ENCODE measurements at places on chromosomes 16 and 17.

DNA sequence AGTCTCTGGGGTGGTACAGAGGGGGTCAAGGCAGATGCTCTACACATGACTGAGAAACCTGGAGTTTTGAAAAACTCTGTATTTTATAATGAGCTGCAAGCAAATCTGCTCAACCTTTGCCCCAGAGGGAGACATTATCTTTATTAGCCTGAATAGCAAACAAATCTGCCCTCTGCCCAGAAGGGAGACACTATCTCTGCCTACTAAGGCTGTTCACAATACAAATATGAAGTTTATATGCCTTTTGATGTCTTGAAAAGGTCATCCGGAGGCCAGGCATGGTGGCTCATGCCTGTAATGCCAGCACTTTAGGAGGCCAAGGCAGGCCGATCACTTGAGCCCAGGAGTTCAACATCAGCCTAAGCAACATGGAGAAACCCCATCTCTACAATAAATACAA, 11.0 kb upstream of the XYLT1 start:
- no peak for DNase-seq

DNA sequence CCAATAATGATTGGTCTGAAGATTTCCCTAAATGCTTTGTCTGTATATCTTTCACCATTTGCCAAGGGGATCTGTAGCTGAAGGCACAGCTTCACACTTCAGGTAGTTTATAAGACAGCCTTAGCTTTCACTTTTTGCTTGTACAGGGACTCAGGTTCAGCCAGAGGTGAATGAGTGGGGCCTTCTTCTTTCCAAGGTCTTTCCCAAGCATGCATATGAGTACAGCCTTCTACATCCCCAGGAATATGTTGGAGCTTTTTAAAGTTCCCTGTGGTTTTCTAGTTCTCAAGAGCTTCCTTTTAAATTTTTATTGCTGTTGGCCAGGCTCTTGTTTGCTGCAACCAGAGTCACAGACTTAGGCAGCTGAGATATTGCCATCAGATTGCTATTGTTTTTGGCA, 17.9 kb upstream of the SPDYE4 start:
- DNase-seq = no peak

DNA sequence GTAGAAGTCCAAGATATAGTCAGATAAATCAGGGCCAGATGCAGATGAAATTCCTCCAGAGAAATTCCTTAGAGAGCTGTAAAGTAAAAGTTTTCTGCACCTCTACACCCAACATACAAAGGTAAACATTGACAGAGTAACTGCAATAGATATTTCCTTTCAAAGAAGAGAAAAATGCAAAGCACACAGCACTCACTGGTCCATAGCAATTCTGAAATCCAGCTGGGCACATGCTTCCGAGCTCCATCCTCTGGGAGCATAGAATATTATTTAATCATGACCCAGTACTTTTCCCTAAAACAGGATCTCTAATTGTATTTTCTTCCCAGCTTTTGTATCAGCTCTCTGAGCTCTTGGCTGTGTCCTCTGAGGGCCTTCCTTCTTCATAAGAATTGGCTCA, 239.5 kb upstream of the IRX3 start:
- no peak for DNase-seq

- DNase-seq = no peak
These were observed 45.8 kb downstream of the LCMT1 start for GRCh38 chr16:25157271-25157875.

- DNase-seq = no peak
These were observed 1.5 kb upstream of the PCYT2 start for GRCh38 chr17:81912441-81913309.

- no peak for DNase-seq
These were observed 34.9 kb downstream of the GTF3C1 start for GRCh38 chr16:27514806-27515205.

DNA sequence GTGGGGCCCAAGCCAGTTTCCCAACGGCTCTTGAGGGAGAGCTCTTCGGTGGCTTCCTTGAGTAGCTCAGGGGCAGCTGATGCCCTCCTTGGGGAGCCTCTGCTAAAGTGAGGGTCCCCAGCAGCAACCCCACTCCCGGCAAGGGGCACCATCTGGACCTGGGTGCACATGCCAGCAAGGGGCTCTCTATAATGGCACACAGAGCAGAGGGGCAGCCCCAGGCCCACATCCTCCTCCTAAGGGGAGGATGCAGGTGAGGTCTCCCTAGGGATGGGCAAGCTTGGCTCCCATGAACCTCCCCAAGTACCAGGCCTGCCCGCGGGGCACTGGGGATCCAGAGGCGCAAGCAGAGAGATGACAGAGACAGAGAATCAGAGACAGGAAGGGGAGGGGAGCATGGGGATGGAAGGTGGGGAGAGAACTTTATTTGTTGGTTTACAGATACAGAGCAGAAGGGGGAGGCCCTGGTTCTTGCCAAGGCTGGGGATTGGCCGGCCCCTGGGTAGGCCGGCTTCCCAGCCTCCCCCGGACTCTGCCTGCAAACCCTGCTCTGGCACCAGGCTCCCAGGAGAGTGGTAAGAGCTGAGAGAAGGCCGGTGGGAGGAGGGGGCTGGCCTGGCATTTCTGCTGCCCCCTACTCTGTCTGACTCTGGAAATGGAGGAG, 61.4 kb downstream of the SRCIN1 start:
- no peak for DNase-seq

GRCh38 chr16:14559809-14560241, 70.2 kb downstream of the PARN start:
- no peak for DNase-seq

DNA sequence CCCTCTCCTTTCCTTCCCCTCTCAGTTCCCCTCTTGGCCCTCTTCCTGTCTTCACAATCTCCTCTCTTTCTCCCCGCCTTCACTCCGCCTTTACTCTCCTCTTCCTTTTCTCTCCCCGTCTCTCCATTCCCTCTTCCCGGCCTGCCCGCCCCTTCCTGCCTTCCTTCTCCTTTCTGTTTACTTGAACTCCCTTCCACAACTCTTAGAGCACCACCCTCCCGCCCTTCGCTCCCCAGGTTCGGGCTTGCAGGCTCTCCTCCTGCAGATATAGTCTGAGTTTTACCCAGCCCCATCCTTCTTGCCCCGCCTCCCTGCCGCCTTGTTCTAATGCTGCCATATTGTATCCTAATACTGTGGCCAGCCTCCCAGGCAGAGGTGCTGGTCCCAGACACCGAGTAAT, 201.5 kb upstream of the N4BP1 start:
- DNase-seq = no peak

GRCh38 chr17:21240369-21241055, 12.7 kb downstream of the NATD1 start:
- DNase-seq = no peak

- DNase-seq = no peak
These were observed 111.7 kb upstream of the COX10 start for GRCh38 chr17:13957636-13958035.

GRCh38 chr17:49022391-49022941, 25.3 kb downstream of the IGF2BP1 start:
- no peak for DNase-seq

DNA sequence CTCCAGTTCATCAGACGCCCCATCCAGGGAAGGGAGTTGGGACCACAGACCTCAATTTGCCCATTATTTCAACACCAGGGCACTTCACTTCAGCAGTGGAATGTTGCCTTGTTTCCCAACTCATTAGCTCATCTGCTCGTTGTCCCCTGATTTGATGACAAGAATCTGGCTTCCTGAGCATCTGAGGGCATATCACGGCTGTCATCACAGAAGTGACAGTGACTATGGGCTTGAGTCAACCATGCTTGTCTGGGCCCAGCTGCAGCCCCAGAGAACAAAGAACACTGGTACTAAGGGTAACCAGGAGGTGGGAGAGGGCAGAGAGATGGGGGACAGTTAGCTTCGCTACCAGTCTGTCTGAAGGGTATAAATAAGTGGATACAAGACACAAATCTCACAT, 266.0 kb upstream of the SDK2 start:
- no peak for DNase-seq

DNA sequence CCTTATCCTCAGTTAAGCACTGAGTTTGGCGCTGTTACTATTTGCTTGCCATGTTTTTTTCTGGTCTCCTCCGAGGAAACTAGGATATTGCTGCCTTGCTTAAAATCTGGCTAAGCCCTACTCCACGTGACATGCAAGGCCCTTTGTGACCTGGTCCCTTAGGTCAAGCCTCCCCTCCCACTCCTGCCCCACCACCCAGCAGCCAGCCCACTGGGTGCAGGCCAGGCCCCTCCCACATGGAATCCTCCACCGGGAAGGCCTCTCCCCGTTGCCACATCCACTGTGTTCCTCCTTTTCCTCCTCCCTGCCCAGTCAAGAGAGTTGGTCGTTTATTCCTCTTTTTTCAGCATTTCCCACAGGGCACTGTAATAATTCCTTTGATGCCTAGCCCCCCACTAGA, 16.2 kb downstream of the PSMD3 start:
- no peak for DNase-seq

DNA sequence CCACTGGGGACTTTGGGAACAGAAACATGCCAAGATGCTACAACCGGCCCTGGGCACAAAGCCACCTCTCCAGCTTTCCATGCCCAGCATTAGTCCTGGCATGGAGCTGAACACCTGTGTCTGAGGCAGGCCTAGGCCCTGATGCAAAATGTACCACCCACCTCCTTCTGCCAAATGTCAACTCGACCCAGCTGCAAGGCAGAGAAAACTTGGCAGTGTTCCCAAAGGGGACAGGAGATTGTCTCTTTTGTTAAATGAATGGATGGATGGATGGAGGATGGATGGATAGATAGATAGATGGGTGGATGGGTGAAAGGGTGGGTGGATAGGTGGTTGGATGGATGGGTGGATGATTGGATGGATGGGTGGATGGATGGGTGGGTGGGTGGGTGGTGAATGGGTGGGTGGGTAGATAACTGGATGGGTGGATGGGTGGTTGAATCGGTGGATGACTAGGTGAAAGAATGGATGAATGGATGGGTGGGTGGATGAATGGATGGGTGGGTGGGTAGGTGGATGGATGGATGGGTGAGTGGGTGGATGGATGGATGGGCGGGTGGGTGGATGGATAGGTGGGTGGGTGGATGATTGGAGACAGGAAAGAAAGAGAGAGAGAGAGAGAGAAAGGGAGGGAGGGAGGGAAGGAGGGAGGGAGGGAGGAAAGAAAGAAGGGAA, 73.4 kb upstream of the TNRC6C start:
- no peak for DNase-seq

DNA sequence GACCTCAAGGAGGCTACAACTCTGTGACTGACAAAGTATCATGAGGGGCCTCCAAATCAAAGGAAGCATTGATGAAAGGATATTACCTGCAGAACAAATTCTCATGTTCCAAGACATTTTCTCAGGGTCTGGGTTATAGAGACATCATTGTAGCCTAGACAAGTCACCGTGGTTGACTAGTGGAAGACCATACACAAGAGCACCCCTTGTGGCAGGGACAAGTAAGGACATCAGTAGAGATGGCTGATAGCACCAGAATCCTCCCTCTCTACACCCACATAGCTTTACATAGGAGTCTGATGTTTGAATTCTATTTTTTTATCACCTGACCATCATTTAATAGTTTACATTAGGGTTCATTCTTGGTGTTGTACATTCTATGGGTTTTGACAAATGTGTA, 32.5 kb upstream of the CDH8 start:
- DNase-seq = no peak

- DNase-seq = no peak
These were observed 7.7 kb upstream of the ARHGAP23 start for GRCh38 chr17:38420518-38420917.

GRCh38 chr17:34757106-34757505, 177.7 kb downstream of the TMEM132E start:
- no peak for DNase-seq

DNA sequence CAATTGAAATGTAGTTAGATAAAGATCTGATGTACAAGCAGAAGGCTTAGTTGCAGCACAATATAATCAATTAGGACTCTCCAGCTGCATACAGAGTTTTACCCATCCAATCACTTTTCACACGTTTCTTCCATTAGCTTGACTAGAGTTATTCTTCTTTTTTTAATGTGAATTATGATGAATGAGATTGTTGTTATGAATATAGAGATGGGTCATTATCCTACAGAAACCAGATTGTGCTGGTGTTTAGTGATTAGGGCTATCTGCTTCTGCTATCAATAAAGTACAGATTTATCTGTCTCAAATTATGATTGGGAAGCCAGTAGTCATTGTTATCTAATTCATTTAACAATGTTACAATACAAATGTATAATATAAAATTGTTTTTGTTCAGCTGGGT, 221.4 kb upstream of the TBX2 start:
- DNase-seq = no peak

GRCh38 chr17:70100983-70101382, 26.0 kb downstream of the KCNJ16 start:
- no peak for DNase-seq

DNA sequence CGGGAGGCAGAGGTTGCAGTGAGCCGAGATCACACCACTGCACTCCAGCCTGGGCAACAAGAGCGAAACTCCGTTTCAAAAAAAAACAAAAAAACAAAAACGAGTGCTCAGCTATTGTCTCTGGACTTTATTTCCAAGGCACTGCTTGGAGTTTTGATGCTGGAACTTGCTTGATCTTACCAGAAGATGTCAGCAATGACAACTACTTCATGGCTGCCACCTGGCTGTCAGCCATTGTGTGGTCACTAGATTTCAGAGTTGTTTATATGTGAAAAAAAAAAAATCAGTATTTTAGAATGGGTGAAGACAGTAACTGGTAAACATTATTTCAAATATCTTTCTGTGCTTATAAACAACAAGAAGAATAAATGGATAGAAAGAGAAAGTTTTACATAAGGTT, 26.3 kb upstream of the OR4D1 start:
- DNase-seq = no peak

GRCh38 chr16:67146523-67147357, 4.1 kb downstream of the B3GNT9 start:
- DNase-seq = no peak

Data from activated CD4-positive, CD25-positive, alpha-beta regulatory T cell treated with anti-CD3 and anti-CD28 coated beads, Interleukin-2, amount 50 U/mL, for 16 hours (primary cell).